ENCODE measurements at places on chromosomes 16 and 17. TPM values are rescaled to one million over a fixed set of nuclear protein-coding genes. Genes with fewer than 3 reads are reported as not detected.
A peak's percentile ranks its signal among the peaks of the same experiment; 100 is the strongest.

- no peak for DNase-seq
These were observed at the start of gene C1QTNF8 for GRCh38 chr16:1096169-1097082. TSS of gene C1QTNF8 (minus strand) at chr16:1096244. CDS start at chr16:1094922, 1,322 bp downstream.

GRCh38 chr16:27838536-27839175, 224.9 kb downstream of the GSG1L start:
- DNase-seq: no peak

Gene ALOXE3
- total RNA-seq: 3.5 TPM

- no peak for DNase-seq
These were observed 20.7 kb downstream of the LGALS9 start for GRCh38 chr17:27651411-27652345.

DNA sequence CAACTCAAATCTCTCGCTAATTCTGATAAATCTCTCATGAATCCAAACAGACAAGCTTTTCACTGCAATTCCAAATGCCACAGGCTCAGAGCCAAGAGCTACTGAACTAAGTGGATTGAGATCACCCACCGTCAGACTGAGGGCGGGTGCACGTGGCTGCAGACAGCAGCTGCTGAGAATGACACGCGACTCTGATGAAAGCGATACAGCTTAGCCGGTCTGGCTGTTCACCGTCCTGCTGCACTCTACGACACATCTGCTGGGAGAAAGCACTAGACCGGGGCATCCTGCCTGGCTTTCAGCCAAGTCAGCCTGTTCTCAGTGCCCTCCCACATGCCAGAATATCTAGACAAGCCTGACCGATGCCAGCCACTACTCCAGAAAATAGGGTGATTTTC, 42.6 kb downstream of the KLHDC4 start:
- DNase-seq: no peak

DNA sequence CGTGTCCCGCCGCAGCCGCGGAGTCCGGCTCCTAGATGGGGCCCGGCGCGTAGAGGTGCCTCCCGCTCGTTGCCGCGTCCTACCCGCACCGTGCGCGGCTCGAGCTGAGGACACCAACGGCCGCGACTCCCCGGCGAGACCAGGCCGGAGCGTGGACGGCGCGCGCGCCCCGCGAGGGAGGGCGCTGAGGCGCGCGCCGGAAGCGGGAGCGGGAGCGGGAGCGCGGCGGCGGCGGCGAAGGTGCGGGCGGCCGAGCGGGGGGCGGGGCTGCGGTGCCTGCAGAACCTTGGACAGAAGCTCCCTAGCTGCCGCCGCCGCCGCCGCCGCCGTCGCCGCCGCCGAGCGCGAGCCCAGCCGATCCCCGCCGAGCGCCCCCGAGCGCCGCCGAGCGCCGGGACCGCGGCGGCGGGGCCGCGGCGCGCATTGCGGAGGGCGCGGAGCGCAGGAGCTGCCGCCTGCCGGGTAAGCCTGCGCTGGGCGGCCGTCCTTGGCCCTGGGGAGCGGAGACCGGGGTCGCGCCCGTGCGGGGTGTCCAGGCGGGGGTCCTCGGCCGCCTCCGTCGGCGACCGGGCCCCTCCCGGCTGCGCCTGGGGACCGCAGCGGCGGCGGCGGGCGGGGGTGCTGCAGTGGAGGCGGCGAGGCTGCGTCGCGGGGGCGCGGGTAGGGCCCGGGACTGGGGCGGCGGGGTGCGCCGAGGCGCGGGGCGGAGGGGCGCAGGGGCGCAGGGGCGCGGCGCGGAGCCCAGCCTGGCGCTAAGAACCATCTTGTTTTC, at the start of gene CDK5R1:
CDK5R1 (plus strand) TSS at position 293 of the 772 bp plus-strand sequence. CDS start 628 bp downstream, outside the sequence.
- no peak for DNase-seq

Gene DPEP2
- total RNA-seq: not detected

GRCh38 chr16:7805686-7806396, 473.2 kb downstream of the RBFOX1 start:
- DNase-seq: no peak

Gene CACNG3
- not detected for total RNA-seq

GRCh38 chr17:37502009-37502936, 12.6 kb downstream of the DUSP14 start:
- DNase-seq: no peak

DNA sequence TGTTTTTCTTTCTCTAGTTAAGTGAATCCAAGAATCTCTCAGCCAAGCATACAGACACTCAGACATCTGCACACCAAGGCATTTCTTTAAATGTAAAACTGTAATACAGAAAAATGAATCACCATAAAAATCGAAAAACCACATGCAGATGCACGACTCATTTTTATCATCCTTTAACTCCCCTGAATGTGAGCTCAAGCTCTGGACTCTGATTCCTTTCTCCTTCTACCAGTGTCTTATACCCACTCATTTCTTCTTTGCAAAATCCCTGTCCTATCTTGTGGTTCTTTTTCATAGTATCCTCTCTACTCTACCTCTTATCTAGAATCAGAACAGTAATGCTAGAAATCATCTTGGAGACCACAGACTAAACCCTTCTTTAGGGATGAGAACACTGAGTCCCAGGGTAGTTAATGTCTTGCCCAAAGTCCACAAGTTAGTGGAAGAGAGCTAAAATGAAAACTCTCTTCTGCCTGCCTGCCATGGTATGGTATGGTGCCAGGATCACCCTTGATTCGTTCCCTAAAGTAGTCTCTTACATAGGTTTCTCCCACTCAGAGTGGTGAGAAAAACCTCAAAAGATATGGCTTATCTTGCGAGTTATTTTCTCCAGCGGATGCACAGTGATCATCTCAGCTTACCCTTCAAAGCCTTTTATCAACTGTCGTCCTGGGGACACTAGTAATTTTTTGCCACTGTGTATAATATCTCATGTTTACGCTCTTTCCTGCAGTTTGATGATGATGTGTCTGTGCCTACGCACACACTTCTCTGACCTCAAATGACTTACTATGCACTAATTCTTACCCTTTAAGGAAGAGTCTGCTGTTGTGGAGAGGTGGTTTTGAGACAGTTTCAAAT, 30.2 kb downstream of the BRD7 start:
- DNase-seq: no peak

Gene PPY
- not detected for total RNA-seq

DNA sequence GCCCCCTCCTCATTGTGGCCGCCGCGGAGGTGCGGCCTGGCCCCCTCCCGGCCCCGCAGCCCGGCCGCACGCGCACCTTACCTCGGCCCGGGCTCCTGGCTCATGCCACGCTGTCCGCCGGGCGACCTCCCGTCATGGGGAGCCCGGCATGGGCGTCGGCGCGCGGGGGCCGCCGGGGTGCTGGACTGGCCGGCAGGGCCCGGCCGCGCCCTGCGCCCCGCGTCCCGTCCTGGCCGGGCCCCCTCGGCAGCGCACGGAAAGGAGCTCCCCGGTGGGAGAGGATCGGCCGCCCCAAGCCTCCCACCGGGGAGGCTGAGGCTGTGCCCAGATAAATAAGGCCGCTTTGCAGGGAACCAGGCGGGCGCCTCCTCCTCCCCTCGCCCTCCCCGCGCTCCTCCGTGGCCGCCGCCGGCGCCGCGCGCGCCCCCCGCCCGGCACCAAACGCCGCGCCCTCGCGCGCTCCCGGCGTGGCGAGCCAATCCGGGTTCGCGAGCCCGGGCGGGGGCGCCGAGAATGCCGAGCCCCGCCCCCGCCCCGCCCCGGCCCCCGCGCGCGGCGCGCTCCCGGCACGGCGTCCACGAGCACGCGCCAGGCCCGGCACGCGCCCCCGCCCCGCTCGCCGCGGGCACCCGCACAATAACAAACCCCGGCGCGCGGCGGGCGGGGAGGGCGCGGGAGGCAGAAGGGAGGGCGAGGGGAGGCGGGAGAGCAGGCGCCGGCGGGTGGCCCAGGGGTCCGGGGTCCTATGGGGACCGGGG, at the start of gene FBXL16:
FBXL16 (minus strand) TSS at position 371 of the 758 bp plus-strand sequence. CDS start 8,396 bp downstream, outside the sequence.
- DNase-seq: no peak

GRCh38 chr17:49146620-49147306, 14.2 kb downstream of the B4GALNT2 start:
- peak; percentile 84 for DNase-seq

Gene ALOX15B
- 0.30 TPM for total RNA-seq

Gene YPEL2
- 4.7 TPM for total RNA-seq

DNA sequence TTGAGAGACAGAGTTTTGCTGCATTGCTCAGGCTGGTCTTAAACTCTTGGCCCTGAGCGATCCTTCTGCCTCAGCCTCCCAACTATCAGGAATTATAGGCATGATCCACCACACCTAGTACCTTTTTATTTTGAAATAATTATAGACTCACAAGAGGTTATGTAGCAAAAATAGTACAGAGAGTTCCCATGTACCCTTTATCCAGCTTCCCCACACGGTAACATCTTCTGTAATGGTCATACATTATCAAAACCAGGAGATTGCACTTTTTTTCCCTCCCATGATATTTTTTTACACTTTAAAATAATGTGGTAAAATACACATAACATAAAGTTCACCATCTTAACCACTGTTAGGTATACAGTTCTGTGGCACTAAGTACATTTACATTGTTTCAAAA, 28.8 kb upstream of the CACNG4 start:
- no peak for DNase-seq

Gene NOL3
- total RNA-seq: 54.0 TPM

DNA sequence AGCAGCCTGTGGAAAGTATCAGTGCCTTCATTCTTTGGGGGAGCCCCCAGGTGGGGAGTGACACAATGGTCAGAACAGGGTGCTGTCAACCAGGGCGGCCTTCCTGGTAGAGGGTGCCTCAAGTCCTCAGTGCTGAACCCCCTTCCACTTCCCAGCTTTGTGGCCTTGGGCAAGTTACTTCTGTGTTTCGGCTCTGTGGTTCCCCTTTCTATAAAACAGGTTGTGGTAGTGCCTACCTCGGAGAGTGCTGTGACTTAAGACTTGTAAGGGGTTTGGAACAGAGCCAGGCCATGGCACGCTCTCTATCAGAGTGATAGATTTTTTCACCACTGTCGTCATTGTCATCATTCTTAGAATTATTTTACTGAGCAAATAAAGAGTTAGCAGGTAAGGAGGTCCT, 141.1 kb downstream of the CCDC182 start:
- no peak for DNase-seq

- DNase-seq: no peak
These were observed 127.1 kb downstream of the ENGASE start for GRCh38 chr17:79201536-79202227.

GRCh38 chr17:39548494-39549225, 59.1 kb downstream of the NEUROD2 start:
- no peak for DNase-seq

- DNase-seq: no peak
These were observed 26.4 kb downstream of the CHP2 start for GRCh38 chr16:23781176-23781575.

- no peak for DNase-seq
These were observed 70.1 kb downstream of the COPRS start for GRCh38 chr17:31788956-31789355.

Gene KRTAP2-1
- total RNA-seq: not detected

DNA sequence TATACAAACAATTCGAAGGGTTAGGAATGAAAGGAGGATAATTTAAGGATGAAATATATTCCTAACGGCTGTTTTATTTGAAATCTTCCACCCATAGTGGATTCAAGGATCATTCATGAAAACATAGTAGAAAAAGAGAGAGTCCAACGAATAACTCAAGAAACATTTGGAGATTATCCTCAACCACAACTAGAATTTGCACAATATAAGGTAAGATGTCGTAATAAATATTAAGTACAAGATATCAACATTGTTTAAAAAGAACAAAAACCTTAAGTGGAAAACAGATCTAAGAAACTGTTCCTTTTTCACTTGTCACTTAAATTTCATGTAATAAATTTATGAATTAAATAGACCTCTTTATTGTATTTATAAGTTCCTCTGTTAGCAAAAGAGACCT, 9.2 kb upstream of the ATMIN start:
- no peak for DNase-seq

DNA sequence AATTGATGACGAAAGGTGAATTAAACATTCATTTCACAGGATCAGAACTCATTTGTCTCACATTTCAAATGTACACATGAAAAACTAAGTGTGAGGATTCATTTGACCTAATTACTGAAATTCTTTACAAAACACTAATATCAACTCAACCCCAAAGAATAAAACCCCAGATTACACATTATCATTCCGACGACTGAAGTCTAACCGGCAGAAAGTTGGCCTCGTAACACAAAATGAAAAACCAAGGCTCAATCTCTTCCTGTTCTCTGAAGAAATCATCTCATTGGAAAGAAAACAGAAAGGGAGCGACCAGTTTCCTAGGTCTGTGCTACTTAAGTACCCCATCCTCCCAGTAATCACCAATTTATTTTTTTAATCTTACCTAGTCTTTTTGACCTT, 1.8 kb downstream of the JPT1 start:
- no peak for DNase-seq

Gene MPDU1
- 50.9 TPM for total RNA-seq

- DNase-seq: no peak
These were observed 618.8 kb upstream of the CDH11 start for GRCh38 chr16:65740711-65741110.

Gene TEX14
- 0.89 TPM for total RNA-seq

- DNase-seq: no peak
These were observed 247.9 kb downstream of the SEC14L1 start for GRCh38 chr17:77388384-77389306.

DNA sequence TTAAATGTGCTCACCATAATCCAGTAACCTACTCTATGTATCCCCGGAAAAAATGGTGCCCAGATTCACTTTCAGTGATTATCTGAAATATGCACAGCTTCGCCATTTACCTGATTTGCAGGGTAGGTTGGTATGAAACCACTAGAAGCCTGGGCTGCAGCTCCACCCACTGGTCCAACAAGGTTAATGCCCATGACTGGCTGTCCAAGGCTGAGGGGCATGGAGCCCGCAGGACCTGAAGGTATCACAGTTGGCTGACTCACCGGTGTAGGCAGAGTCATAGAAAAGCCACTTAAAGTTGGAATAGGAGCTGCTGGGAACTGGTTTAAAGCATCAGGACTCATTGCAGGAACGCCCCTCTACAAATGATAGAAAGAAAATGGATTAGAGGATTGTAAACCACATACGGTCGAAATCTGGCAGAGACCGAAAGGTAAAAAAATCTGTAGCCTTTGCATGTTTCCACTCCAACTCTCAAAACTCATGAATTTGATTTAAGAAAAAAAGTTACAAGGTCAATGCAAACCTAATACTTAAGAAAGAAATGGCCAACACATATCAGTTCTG, 38.6 kb downstream of the SYNRG start:
- DNase-seq: peak; percentile 34

All from HCT116 (cell line).